ENCODE measurements at places on chromosomes 4 and X.

GRCh38 chr4:152784490-152785350, 5.0 kb downstream of the ARFIP1 start:
- no peak for DNase-seq

DNA sequence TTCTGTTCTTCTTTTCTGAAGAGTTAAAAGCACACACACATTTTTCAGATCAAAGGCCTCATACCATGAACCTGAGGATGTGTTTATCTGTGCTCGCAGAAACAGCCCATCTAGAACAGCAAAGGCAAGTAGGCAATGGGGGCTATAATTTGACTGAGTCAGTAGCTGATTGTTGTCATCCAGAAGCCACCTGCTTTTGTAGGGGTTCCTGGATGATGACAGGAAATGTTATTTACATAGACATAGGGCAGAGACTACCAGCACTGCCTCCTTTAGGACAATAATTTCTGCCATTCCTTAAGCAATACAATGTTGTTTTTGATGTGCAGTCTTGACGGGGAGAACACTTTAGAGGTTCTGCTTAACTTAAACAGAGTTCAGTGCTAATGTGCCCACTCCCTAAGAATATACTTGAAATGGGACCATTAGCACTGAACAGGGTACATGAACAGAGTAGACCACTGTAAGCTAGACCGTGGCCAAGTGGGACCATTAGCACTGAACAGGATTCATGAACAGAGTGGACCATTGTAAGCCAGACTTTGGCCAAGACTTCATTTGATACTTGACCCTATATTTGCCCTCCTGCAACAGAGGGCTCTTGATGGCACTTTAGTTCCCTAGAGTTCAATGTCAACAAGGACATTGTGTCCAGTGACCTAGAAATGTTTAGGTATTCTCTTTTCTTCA, 42.8 kb upstream of the CCSER1 start:
- no peak for DNase-seq

- no peak for DNase-seq
Measured at GRCh38 chrX:31124536-31124935, 52.7 kb upstream of the FTHL17 start.

DNA sequence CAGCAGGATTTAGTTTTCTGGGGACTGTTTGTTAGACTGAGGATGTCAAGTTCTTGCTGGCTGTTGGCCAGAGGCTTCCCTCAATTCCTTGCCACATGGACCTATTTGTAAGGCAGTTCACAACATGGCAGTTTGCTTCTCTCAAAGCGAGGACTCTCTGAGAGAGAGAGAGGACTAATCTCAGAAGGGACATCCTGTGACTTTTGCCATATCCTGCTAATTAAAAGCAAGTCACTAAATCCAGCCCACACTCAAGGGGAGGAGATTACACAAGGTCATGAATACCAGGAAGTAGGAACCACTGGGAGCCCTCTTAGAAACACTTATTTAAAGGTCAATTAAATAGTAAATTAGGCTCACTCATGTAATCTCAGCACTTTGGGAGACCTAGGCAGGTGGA, 38.2 kb downstream of the PPP1R2C start:
- DNase-seq = peak; percentile 9

- no peak for DNase-seq
Measured at GRCh38 chr4:149176039-149176438, 639.6 kb downstream of the IQCM start.

DNA sequence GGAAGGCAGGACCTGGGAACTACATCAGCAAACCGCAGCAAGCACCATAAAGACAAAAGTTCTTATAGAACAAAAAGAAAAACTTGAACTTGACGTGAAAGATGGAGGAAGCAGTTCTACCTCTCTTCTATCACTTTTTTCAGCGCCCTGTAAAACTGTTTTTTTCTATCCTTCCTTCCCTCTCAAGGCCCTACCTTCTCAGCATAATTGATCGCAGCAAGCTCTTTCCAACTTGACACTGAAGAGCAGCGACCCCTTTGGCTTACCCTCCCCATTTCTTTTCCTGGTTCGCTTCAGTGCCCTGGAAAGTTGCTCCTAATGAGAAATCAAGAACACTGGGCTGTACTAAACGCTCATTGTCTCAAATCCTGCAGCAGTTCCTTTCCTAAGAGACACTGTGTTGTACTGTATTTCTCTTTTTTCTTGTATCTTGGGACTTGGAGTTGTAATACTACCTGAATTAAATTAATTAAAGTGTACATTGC, 150.6 kb upstream of the SLC4A4 start:
- DNase-seq = no peak

- DNase-seq = no peak
Measured at GRCh38 chrX:155218777-155219176, 2.5 kb downstream of the VBP1 start.

DNA sequence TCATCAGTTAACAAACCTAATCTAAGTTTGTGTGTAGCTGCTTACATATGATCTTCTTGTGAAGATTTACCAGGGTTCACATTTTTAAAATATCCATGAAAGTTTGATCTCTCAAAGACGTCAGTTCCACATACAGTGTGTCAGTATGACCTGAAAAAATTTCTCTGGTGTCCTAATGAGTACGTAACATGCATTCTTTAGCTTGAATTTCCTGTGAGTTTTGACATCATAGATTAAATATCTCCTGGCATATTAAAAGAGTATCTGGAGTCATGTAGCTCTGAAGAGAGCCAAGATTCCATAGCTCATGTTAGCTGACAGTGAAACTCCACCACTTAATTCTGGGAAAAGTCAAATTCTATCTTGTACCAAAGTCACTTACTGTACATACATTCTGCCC, 43.9 kb upstream of the PDLIM5 start:
- no peak for DNase-seq

- no peak for DNase-seq
Measured at GRCh38 chr4:162683659-162684370, 482.9 kb downstream of the NAF1 start.

DNA sequence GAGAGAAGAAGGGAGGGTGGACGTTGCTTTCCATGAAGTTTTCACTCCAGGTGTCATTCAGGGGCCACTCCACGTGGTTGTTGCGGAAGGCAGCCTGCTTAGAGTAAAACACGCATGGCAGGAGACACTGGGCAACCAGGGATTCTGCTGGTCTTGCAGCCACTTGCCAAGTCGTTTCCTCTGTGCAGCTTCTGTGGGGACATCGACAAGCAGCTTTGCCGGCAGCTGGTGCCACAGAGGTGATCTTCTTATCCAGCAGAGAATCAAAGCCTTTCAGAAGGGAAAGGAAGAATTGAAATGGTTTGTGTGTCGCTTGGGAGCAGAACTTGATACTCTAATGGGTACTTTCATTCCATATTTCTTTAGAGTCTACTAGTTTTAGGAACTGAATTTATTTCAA, 867.1 kb upstream of the TENM3 start:
- no peak for DNase-seq

- DNase-seq = no peak
Measured at GRCh38 chr4:40283968-40284367, 51.2 kb upstream of the CHRNA9 start.

DNA sequence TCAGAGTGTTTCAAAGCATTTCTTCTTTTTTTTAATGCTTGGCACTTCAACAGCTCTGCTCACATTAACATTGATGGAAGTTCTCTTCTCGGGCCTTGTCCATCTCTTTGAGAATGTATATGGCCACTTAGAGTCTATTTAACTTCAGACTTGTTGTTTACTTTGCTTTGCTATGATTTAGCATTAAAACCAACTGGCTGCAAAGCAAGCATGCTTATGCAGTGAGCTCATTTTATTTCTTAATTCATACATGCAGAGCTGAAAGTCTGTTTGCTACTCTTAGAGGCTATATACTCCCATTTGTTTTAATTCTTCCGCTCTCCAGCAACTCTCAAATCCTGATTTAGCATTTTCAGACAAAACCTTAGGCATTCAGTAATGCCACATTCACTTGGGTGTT, 107.6 kb upstream of the PACRGL start:
- no peak for DNase-seq

DNA sequence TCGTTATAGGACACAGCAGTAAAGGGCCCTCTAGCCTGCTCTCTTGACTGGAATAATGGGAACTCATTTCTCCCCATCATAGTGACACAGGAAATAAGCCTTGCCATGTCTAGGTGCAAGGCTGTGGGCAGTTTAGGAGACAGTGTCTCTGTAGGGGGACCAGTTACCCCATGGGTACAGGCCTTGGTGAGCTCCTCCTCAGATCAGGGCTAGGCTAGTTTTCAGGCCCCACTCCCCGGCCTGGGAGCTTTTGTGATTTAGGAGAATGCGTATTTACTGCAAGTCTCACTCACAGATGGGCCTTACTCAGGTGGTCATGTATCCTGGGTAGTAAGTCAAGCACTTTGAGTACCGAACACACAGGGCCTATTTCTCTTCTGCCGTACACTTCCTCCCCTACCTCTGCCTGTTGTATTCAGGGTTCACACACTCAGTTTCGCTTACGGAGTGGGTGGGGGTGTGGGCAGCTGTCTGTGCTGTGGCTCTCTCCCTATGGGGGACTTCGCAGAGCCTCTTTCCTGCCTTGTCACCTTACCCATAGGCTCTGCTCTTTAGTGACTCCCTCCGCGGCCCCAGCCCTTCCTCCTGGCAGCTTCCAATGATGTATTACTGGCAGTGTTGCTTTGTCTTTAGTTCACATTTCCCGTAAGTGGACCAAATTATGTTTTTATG, 34.2 kb downstream of the FAM193A start:
- DNase-seq = no peak

GRCh38 chr4:38868059-38868960, 704 bp downstream of the FAM114A1 start:
- DNase-seq = no peak

DNA sequence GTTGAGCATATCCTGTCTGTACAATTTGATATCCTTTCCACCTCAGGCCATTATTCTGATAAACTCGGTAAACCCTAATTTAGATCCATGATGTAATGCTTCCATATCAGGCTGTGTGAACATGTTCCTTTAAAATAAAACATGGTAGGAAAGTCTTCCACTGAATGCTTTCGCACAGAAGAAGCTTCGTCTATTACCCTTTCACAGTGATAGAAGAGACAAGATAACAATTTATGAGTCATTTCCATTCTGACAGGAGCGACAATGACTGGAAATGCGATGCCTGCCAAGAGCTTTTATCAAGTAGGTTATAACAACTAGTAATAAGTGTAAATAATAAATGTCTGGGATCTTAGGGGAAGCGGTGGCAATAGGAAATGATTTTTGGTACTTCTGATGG, 98.8 kb downstream of the TTC29 start:
- DNase-seq = no peak

DNA sequence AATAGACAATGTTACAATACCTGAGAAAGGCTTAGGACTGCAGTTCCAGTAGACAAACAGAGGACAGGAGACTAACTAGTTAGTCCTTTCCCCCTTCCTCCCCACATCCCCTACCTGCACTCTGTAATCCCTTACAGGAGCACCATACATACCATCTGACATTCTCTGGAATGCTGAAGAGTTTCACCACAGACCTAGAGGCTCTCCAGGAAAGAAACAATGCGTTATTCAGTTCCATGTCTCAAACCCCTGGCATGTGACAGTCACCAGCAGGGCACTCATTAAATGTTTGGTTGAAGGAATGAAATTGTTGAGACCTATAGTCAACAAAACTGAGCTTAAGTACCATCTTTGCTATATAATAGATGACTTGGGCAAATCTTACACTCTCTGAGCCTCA, 100.2 kb upstream of the USP38 start:
- DNase-seq = no peak

- no peak for DNase-seq
Measured at GRCh38 chr4:14177987-14178386, 550.5 kb upstream of the BOD1L1 start.

DNA sequence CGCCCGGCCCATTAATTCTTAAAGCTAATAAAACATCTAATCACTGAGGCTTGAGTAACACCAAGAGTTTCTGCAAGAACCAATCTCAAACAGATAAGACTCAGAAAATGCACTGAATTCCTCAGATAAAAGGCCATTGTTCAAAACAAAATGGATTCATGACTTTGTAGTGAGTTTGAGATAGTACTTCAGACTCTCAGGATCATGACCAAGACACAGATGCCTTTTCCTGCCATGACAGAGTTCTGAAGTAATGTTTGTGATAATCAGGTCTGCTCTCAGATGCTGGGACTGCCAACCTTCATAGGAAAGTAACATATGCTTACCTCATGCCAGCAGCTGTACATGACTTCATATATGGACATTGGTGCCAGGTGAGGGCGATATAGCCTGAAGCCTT, 54.6 kb downstream of the NIPAL1 start:
- no peak for DNase-seq

- DNase-seq = no peak
Measured at GRCh38 chr4:36322921-36323354, 41.5 kb downstream of the DTHD1 start.

DNA sequence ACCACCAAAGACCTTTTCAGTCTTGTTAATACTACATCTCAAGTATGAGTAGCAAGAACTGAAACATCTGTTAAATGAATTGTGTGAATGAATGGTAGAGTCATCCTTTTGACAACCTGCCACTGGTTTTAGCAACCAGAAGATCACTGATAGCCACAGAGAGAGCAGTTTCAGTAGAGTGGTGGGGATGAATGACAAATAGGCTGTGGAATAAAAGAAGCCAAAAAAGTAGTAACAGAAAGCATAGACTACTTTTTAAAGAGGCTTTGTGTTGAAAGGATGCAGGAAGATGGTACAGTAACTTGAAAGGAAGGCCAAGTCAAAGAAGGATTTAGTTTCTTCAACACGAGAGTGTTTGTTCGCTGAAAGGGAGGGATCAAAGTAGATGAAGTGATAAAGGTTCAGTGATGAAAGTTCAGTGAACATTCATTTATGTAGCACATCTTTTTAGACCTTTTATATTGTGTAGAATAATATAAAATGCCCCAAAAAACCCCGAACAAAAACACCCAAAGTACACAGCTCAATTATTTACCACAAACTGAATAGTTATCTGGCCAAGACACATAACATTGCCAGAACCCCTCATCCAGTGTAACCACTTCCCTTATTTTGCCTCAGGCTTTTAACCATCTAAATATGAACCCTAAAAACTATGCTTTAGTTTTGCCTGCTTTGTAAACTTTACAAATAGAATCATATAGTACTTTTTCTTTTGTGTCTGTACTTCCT, 40.1 kb upstream of the EIF1AX start:
- DNase-seq = no peak

GRCh38 chr4:145530189-145530588, 48.5 kb downstream of the SMAD1 start:
- DNase-seq = no peak

GRCh38 chr4:7507381-7507780, 72.7 kb upstream of the PSAPL1 start:
- DNase-seq = no peak

Data from NCI-H2029 (cell line).